ENCODE measurements at places on chromosomes 16 and 17.
A peak's percentile ranks its signal among the peaks of the same experiment; 100 is the strongest.

GRCh38 chr17:55316499-55316898 lies 51.7 kb downstream of the HLF start:
- DNase-seq, result no peak

DNA sequence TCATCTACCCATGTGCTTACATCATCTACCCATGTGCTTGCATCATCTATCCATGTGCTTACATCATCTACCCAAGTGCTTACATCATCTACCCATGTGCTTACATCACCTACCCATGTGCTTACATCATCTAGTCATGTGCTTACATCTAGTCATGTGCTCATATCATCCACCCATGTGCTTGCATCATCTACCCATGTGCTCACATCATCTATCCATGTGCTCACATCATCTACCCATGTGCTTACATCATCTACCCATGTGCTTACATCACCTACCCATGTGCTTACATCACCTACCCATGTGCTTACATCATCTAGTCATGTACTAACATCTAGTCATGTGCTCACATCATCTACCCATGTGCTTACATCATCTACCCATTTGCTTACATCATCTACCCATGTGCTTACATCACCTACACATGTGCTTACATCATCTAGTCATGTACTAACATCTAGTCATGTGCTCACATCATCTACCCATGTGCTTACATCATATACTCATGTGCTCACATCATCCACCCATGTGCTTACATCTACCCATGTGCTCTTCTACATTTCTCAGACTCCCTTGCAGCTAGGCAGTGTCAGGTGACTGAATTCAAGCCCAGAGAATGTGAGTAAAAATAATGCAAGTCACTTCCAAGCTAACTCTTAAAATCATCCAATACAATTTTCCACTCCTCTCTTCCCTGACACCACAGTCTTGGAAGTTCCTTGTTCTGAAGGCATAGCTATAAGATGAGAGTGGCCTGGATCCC lies 196.8 kb downstream of the CBLN1 start:
- no peak for DNase-seq

- no peak for DNase-seq
These were observed 23.6 kb downstream of the ABCA6 start for GRCh38 chr17:69117855-69118784.

GRCh38 chr16:51579652-51580360 lies 428.7 kb upstream of the SALL1 start:
- DNase-seq, result no peak

- DNase-seq, result no peak
These were observed 41.4 kb downstream of the SF3B3 start for GRCh38 chr16:70565053-70565452.

GRCh38 chr16:68850481-68850880 lies 7.2 kb downstream of the TANGO6 start:
- no peak for DNase-seq

DNA sequence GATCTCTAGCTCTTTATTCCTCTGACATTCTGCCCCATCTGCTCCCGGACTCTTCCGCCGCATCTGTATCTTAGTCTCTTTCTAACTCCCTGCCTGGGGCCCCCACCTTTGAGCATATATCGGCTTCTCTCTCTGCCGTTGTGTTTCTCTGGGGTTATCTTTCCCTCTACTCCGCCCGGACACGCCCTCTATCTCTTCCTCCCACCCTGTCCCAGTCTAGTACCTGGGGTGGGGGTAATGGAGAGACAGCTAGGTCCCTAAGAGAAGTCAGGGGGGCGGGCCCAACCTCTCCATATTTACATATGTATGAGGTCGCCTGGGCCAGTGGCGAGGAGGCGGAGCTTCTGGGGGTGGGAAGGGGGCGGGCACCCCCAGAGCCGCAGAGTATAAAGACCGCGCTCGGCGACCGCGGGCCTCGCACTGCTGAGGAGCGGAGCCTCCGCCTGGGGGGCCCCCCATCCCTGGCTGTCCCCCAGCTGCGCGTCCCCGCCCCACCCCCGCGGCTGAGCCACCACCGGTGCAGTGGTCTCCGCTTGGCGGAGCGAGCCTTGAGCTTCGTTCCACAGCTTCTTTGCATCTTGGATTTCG lies at the start of gene ATP1B2:
ATP1B2 (plus strand) TSS at position 418 of the 588 bp plus-strand sequence. CDS start 593 bp downstream, outside the sequence.
- peak; percentile 82 for DNase-seq

GRCh38 chr16:68992521-68992920 lies 112.9 kb upstream of the HAS3 start:
- DNase-seq, result no peak

- peak; percentile 73 for DNase-seq
These were observed at the start of gene NT5C3B for GRCh38 chr17:41835800-41836549. NT5C3B (minus strand) TSS chr17:41836232; CDS start chr17:41836193, 39 bp downstream.

- DNase-seq, result peak; percentile 45
These were observed 1.3 kb downstream of the AKAP1 start for GRCh38 chr17:57086069-57086930.

DNA sequence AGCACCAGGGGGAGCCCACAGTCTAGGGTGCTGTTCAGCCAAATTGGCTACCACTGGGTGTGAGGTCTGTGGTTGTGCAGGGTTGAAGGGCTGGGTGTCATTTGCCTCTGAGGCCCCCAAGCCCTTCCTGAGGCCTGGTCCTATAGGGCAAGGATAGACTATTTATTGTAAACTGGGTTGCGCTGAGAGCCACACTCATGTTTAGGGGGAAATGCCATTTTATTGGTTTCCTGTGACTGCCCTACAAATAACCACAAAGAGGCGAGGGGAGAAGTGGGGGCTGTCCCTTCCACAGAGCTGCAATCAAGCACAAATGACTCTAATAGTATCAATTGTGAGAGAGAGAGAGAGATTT lies 3.6 kb upstream of the ZCCHC14 start:
- DNase-seq, result peak; percentile 30

DNA sequence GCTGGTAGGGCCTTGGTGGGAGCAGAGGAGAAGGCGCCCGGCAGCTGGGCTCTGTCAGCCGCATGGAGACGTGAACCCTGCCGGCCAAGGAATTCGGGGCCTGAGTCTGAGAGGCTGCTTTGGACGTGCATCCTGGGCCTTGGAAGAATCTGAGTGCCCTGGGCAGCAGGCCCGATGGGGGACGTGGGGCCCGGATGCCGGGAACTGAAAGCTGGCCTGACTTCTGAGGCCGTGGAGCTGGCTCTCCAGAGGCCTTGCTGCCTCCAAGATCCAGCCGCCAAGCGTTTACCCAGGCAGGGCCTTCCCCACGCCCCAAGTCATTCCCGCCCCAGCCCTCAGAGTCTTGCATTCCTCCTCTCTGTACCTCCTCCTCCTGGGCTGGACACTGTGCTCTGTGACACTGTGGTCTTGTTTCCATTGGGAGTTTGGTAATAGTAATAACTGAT lies 37.2 kb downstream of the NKD1 start:
- DNase-seq, result no peak

GRCh38 chr17:75590849-75591721 lies 3.5 kb downstream of the MYO15B start:
- DNase-seq, result no peak

- DNase-seq, result peak; percentile 97
These were observed at the start of the genes C17orf100 and MED31 for GRCh38 chr17:6651354-6651918. C17orf100 (plus strand) TSS chr17:6651762; CDS start chr17:6651914, 152 bp downstream. MED31 (minus strand) TSS chr17:6651605; CDS start chr17:6651528, 77 bp downstream.

GRCh38 chr17:67260170-67260987 lies 15.4 kb upstream of the HELZ start:
- DNase-seq, result no peak

- DNase-seq, result no peak
These were observed 1.5 kb downstream of the SCARF1 start for GRCh38 chr17:1643999-1644492.

DNA sequence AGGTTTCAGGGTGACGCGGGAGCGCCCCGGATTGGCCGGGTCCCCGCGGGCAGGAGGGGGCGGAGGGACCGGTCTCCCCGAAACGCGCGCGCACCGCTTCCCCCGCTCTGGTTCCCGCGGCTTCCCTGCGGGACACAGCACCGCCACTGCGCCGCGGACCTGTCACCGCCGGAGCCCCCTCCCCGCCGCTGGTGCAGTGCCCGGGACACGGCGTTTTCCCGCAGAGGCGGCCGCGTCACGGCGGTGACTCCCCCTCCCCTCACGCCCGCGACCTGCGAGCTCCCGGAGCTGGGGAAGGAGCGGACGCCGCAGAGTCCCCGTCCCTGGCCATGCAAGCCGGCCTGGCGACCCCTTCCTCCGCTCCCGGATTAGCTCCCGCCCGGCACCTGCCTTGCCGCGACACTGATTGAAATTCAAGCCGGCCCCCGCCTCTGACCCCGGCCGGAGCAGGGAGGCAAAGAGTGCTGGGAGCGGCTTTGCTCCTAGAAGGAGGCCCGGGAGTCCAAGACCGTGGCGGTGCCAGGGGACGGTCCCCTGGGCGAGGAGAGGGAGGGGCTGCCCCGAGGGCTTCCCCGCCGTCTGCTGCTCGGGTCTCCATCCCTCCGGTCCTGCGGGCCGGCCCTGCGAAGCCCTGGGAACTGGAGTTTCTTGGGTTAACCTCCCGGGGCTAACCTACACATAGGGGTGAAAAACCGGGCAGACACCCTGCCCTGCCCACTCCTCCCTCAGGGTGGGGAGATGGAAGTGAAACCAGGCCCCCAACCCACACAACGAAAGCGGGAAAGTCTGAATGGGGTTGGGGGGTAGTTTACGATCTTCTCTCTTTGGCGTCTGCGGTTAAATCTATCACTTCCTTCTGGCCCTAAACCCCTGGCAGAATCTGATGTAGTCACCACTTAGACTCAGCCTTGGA lies 1.0 kb downstream of the RHBDL3 start:
- peak; percentile 47 for DNase-seq

DNA sequence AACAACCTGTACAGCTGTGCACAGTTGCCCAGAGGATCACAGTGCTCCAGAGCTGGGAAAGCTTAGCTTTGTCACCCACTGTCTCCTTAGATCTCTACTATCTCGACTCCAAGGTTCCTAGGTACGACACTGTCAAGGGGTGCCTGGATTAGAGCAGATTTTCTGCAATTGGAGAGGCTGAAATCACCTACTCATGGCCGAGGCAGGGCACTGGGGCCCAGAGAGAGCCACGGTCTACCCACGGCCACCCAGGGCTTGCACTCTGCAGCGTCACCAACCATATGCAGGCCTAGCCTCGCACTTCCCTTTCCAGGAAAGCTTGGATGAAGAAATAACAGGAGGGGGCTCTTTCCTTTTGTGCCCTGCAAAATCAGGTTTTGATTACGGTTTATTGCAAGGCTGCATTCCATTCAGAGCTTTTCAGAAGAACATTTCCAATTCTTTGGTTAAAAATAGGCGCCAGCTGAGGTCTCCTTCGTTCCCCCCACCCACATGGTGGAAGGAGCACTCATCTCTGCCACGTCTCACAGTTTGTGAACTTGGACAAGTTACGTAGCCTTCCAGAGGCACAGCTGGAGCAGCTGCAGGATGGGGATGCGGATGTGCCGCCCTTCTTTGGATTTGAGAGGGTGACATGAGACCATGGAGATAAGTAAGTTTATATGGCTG lies 80.0 kb downstream of the IRX5 start:
- no peak for DNase-seq

DNA sequence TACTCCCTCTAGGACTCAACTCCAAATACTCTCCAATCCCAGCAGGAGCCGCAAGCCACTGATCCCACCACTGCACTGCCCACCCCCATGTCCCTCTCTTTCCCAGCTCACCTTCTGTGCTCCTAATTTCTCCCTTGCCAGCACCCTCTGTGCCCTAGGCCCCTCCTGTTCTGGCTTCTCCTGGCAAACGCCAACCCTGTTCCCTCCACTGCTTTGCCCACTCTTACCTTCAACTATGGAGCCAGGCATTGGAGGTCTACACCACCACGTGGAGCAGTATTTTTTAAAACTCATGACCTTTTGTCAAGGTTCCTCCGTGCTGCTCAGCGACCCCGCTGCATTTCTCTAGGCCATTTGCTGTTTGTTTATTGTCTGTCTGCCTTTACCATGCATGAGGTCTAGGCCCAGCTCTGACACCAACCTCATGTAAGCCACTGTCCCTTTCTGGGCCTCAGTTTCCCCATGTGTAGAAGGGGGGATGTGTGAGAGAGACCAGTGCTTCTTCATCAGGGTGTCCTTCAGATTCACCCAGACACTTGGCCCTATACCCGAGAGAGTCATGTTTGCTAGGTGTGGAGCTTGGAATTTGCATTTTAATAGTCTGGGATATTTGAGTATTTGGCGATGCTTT lies 4.6 kb downstream of the CCDC102A start:
- DNase-seq, result no peak

- DNase-seq, result peak; percentile 24
These were observed 79.9 kb downstream of the GPRC5B start for GRCh38 chr16:19804538-19805323.

DNA sequence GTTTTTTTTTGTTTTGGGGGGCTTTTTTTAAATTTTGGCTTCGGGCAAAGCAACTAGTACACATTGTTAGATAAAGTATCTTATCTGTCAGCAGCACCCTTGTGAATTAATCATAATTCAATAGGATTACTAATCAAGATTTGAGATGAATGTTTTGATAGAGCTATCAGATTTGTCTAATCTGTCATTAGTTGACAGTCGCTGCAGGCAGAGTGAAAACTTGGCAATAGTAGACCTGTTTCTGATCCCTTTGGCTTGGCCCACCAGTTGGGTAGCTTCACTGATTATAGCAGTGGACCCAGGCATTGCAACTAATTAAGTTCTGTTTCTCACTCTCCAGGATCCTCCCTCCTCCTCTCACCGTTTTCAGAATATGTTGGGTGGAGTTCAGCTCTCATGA lies 258.6 kb downstream of the IRX3 start:
- DNase-seq, result no peak

- no peak for DNase-seq
These were observed 5.9 kb upstream of the SLC13A2 start for GRCh38 chr17:28467456-28468025.

DNA sequence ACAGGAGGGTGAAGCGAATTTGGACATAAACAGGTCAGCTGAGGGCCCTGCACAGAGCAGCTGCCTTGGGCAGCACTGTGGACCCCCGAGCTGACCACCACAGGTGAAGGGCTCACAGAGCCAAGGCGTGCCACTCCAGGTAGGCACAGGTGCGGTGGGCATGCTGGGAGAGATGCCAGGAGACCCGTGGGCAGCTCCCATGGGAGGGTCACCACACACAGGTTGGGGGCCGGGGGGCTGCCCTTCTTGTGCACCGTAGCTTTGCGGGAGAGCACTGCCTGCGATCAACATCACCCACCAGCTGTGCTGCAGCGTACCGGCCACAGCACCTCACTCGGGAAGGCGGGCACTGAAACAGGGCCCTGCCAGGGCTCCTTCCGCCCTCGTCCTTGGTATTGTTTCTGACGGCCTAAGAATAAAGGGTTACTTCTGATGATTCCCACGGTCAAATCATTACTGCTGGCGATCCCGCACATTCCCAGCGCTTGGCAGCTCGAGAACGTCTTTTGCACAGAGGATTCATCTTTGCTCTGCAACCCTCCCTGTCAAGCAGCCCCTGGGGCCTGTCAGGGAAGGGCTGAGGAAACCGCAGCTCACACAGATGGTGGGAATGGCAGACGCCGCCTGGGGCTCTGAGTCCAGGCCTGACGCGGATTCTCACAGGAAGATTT lies 181.7 kb downstream of the BANP start:
- no peak for DNase-seq

Measured in stimulated activated CD8-positive, alpha-beta memory T cell treated with anti-CD3 and anti-CD28 coated beads, Interleukin-4, amount 100 ng/mL, for 48 hours (primary cell).